ENCODE measurements at places on chromosomes 16 and 17.

- DNase-seq = no peak
Observed at GRCh38 chr16:29896841-29897240, 2.5 kb downstream of the SEZ6L2 start.

GRCh38 chr16:11946433-11946832 is 4.6 kb upstream of the NPIPB2 start:
- no peak for DNase-seq

GRCh38 chr17:1379930-1380313 is 20.1 kb downstream of the YWHAE start:
- DNase-seq = no peak

- DNase-seq = no peak
Observed at GRCh38 chr16:48608871-48609651, 919 bp downstream of the N4BP1 start.

GRCh38 chr16:4206680-4207079 is 35.2 kb downstream of the SRL start:
- no peak for DNase-seq

DNA sequence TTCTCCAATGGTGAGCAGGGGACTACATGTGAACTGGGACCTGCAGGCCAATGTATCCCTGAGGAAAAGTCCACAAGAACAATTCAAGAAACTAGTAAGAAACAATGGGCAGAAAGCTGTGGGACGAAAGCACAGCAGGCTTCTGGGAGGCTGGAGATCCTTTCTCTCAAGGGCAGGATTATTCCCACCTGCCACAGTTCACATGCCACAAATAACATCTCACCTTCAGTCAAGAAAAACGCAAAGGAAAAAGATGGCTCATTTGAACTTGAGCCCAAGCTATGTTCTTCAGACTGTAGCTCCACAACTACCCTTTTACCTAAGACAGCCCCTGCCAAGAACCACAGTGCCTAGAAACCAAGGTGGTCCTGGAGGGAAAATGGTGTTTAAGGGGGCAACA is 13.0 kb downstream of the HAS3 start:
- no peak for DNase-seq

GRCh38 chr17:77193653-77194052 is 52.9 kb downstream of the SEC14L1 start:
- no peak for DNase-seq

GRCh38 chr16:2043667-2044451 is 3.8 kb downstream of the NTHL1 start:
- no peak for DNase-seq

DNA sequence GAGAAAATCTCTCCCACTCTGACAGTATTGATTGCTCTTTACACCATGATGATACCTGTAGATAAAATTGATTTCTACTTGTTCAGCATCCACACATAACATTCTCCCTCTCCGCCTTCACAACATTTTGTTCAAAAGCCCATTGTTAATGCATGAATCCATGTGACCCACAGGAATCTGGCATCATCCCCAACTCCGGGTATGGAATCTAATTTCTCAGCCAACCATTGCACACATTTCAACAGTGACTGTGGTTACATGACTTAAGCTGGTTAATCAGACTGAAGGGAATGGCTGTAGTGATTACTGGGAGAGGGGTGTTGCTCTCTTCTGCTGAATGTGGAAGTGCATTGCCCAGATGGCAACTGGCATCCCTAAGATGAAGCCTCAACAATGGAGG is 161.4 kb upstream of the C16orf82 start:
- DNase-seq = no peak

- no peak for DNase-seq
Observed at GRCh38 chr16:50251375-50252081, 14.8 kb upstream of the ADCY7 start.

GRCh38 chr17:37743875-37744632 is 805 bp downstream of the HNF1B start:
- no peak for DNase-seq

GRCh38 chr17:82314727-82315605 is 2.4 kb downstream of the CD7 start:
- no peak for DNase-seq

DNA sequence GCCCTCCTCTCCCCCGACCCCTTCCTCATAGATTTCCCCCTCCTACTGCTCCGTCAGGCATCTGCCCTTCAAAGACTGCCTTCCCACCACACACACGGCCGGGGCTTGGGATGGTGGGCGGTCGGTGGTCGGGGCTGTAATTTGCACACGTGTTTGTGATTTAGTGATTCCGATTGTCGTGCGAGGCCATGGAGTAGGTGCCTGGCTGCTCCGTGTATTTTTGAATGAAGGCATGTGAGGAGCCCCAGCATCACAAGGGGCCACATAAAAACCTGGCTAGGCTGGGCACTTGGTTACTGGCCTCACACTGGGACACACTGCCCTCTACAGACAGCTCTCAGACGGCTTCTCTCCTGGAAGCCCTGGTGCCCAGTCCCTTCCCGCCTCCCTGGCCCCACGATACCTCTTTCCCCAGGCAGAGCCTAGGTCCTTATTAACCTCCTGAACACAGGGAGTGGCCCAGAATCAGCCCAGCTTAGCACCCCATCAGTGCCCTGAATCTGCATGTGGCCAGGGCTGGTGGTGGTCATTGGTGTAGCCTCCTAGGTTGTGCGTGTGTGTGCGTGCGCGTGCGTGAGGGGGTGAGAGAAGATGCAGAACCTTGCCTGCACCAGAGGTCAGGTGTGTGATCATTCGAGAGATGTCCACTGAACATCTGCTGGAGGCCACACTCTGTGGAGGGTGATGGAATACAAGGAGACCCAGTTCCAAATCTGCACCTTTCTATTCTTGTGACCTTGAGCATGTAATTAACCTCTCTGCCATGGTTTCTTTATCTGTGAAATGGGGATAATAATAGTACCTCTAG is 1.3 kb upstream of the SOCS1 start:
- DNase-seq = peak; percentile 35

DNA sequence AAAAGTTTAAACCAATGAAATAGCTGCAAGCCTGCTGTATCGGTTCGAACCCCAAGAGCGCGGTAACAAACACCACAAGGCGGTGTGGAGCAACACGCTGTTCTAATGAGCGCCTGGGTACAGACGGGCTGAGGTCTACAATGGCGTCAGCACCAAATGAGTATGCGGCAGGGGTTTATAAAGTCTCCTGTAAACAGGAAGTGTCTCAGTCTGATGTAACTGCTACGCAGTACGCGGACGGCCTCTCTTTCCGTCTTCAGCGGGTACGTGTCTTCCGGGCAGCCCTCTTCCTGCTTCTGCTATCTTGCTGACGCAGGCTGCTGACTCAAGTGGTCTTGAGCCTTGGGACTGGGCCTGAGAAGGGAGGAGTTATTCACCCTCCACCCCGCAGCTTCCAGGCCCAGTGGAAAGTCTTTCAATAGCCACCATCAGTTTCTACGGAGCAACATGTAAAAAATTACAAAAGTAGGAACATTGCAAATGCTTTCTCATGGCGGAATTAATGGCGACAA is 40.5 kb upstream of the KCNJ2 start:
- DNase-seq = no peak

DNA sequence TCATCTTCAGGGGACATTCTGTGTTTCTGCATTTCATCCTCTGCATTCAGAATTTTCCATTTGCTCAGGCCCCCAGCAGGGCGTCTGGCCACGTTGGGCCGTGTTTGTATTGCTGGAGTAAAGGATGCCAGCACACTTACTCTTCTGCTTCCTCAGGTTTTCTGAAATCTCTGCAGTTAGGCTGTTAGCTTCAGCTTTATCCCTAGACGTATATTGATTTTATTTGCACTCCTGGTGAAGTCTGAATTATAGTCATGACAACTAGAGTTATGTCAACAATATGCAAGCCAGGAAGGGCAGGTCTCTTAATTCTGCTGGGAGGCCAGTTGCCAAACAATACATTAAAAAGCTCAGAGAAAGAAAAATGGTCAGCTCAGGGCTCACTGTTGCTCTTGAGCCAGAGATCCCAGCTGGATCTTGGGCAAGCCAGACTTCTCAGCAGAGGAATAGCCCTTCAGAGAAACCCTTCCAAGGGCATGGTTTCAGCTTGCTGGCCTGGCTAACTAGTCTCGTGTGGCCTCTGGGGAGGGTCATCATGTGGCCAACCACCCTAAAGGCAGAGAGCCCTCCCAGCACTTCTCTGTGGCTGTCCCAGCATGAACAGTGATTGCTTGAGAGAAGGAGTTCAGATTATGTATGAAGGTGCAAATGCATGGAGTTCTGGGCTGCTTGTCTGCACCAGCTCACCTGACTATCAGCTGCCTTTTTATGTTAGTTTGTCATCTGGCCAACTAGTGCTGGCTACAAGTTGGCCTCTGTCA is 110.2 kb upstream of the CACNG5 start:
- DNase-seq = no peak

- no peak for DNase-seq
Observed at GRCh38 chr17:79778504-79779083, 646 bp downstream of the CBX2 start.

GRCh38 chr16:71564335-71564967 is 12.4 kb downstream of the TAT start:
- DNase-seq = no peak

DNA sequence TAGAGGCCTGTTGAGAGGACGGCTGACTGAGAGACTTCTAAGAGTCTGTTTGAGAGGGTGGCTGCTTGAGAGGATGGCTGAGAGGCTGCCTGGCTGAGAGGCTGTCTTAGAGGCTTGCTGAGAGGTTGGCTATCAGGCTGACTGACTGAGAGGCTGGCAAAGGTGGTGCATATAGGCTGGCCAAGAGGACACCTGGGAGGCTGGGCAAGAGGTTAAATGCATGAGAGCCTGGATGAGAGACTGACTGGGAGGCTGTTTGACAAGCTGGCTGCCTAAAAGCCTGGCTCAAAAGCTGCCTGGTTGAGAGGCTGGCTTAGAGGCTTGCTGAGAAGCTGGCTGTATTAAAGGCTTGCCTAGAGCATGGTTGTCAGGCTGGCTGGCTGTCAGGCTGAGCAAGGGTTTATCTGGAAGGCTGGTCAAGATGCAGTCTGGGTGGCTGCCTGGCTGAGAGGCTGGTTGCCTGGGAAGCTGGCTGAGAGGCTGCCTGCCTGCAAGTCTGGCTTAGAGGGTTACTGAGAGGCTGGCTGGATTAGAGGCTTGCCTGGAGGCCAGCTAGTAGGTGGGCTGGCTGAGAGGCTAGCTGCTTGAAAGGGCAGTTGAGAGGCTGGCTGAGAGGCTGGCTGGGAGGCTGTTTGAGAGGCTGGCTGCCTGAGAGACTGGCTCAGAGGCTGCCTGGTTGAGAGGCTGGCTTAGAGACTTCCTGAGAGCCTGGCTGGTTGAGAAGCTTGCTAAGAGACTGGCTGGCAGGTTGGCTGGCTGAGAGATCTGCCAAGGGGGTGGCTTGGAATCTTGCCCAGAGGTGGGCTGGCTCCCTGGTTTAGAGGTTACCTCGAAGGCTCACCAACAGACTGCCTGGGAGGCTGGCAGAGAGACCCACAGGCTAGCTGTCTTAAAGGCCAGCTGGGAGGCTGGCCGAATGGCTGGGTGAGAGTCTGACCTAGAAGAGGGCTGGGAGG is 38.3 kb upstream of the ACSM2B start:
- no peak for DNase-seq

DNA sequence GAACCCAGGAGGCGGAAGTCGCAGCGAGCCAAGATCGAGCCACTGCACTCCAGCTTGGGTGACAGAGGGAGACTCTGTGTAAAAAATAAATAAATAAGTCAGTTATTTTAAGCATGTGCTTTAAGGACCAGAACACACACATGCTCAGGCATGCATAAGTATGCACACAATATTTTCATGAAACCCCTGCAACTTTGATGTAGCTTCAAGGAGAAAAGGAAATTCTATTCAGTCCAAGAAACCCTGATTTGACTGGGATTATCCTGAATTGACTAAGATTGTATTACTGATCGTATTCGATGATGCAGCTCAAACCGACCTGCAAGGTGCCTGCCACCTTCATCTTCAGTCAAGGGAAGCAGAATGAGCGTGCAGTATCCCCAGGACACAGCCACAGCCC is 841 bp downstream of the TEKT5 start:
- no peak for DNase-seq

- DNase-seq = no peak
Observed at GRCh38 chr16:66383551-66383950, 17.1 kb downstream of the CDH5 start.

GRCh38 chr16:69514356-69514755 is 51.4 kb upstream of the NFAT5 start:
- no peak for DNase-seq

GRCh38 chr17:11944587-11944986 is 52.7 kb downstream of the ZNF18 start:
- no peak for DNase-seq

DNA sequence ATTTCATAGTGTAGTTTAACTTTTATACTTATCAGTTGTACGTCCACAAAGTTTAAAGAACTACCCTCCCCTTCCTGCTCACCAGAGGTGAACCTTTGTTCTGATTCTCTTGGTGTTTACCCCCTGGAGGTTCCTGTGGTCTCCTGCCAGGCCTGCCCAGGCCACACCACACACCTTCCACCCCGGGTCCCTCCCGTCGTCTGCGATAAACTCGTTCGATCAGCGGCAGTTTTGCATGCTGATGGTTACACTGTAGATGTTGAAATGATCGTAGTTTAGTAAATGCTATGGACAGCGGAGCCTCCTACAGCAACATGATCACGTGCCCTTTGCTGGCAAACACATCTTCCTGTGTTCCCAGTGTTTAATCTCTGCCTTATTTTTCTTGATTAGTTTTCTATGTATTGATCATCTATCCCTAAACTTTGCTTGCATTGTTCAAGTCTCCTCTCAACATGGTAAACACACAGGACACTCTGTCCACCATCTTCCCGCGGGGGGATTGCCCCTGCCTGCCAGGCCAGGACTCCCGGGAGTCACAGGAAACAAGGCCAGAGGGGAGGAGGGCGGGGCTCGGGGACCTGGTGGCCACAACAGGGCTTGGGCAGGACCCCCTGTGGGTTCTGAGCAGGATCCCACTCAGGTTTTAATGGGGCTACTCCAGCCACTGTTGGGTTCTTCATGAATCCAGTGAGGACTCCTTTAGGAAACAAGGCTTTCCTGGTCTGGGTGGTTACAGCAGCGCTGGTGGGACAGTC is 2.8 kb upstream of the ACSF3 start:
- no peak for DNase-seq

DNA sequence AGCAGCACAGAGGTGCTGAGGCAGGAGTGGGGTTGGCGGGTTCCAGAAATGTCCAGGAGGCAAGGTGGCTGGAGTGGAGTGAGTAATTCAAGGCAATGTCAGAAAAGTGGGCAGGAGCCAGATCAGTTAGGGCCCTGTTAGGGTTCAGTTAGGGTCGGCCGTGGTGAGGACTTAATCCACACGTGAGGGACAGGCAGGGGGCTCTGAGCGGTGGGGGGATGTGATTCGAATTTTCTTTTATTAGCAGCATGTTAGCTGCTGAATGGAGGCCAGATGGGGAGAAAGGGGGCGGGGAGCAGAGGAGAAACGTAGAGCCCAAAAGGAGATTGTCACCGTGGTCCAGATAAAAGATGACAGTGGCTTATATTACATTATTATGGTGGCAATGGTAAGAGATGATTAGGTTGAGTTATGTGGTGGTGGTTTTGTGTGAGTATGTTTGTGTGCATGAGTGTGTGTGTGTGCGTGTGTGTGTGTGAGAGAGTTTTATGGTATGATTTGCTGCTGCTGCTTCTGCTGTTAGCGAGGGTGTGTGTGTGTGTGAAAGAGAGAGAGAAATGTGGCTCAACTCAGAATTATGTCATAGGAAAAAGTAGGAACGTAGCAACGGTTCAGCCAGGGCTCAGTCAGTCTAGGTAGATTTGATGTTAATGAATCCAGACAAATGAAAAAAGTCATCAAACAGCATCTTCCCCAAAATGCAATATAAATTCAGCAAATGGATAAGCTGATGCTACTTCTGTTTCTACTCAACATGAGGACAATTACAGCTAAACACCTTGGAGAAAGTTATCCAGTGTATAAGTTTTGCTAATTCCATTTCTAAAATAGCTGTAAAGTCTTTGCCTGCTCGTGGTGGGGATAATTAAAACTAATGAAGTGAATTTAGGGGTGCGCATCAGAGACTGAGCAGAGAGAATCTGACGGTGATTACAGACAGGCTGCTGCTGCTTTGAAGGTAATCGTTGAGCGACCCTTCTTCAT is 390.6 kb downstream of the HAPSTR1 start:
- DNase-seq = no peak

All from KG1 (cell line).